ENCODE measurements at places on chromosomes 12 and 14.

DNA sequence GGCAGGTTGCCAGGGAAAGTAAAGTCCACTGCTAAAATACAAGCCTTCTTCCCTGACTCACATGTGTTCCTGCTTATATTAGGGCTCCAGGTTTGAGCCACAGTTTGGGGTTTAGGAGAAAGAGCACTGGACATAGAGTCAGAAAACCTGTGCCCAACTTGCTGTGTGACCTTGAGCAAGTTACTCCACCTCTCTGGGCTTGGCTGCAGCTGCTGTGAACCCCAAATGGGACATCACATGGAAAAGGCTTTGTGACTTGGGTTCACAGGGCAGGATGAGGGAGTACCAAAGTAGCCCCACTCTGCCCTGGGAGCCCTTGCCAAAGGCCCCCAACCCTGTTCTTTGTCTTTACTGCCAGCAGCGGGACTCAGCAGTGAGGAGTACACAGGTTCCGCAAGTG lies 79.0 kb upstream of the NOS1 start:
- peak; percentile 35 for DNase-seq

- DNase-seq, result no peak
Observed at GRCh38 chr14:46818147-46818546, 166.6 kb upstream of the RPL10L start.

DNA sequence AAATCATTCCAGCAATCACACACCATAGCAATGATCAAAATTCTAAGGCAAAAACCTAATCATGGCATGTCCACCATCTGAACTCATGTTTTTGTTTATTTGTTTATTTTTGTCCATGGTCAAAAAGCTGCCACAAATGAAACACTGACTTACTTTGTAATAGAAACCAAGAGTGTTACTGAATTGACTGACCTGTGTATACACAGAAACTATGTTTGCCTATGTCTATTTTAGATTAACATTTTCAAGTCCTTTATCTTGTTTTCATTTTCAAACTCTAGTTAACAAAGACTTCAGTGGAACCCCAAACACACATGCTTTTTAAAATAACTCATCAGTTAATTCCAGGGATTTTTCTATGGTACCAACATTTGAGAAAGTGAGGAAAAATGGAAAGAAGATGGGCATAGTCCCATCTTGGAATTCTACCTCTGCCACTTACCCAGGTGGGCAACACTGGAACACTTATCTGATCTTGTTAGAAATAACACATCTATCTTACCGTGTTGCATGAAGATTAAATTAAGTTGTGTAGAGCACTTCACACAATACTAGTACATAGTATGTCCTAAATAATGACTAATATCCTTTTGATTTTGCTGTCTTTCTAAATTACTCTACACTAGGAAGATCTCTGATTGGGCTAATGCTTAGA lies 6.4 kb downstream of the LUM start:
- no peak for DNase-seq

GRCh38 chr12:110845339-110845682 lies 1.5 kb upstream of the CCDC63 start:
- DNase-seq, result no peak

DNA sequence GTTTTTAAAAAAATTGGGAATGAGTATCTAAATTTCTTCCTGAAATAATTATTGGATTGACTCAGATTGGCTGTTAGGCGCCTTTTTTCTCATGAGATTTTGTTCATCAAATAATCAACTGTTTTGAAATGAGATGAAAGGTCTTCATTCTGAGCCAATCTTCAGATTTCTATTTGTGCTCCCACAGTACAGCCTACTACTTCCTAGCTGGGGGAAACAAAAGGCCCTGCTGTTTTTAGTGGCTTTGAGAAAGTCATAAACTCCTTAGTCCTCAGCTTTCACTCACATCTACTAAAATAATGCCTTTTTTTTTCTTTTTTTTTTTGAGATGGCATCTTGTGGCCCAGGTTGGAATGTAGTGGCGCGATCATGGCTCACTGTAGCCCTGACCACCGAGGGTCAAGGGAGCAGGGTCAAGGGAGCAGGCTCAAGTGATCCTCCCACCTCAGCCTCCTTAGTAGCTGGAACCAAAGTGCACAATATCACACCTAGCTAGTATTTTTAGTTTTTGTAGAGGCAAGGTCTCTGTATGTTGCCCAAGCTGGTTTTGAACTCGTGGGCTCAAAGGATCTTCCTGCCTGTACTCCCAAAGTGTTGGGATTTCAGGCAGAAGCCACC lies 15.2 kb downstream of the NACA start:
- no peak for DNase-seq

DNA sequence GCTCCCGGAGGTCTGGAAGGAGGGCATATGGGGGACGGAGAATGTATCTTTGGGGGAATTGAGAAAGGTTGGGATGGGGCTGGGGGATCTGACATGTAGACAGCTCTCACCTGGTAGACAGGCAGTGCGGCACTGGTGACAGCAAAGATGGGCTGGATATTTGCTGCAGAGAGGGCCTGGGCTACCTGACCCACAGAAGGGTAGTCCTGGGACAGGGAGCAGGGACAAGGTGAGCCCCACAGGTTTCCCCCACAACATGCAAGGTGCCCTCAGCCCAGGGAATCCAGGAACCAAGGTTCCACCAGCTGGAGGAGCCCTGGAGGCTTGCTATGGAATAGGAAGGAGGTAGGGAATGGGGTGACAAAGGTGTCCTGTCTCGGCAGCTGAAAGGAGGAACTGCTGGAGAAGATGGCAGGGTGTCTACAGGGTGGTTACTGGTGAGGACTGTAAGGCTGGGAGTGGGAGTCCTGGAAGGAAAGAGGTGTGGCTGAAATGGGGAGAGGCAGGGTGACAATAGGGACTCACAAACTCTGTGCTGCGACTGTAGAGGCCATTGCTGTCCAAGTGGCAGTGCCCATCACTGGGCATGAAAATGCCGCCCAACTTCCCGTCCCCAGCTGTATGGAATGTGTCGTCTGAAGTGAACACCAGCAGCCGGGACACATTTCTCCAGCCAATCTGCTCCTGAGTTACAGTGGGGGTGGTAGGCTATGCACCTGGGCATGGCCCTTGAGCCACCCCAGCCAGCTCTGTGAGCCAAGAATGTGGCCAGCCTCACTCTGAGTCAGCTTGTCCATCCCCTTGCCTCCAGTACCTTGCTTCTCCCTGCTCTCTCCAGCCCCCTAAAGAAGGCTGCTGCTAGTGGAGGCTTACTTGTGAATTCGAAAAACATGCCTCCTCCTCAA lies 11.3 kb downstream of the ITGB7 start:
- no peak for DNase-seq

DNA sequence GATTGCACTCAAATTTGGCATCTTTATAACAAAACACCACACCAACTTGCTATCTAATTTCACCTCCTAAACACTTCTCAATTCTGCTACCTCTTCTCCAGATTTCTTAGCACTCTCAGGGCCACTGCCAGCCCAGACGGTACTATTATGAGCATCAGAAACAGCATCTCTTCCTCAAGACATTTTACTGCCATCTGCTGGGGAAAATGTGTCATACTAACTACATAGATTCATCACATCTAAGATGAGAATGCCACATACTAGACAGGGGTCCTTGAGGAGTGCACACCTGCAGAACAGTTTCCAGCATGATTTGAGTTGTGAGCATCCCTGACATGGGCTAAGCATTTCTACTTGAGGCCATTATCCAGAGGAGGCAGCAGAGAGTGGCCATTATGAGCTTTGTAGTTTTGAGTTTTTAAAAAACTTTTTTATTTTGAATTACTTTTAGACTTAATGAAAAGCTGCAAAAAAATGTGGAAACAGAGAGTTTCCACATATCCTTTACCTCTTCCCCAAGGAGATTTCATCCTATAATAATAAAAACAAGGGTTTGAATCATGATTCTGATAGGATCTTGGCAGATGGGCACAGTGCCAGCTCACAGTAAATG lies 15.1 kb upstream of the GRIP1 start:
- DNase-seq, result no peak

All from gastrocnemius medialis (tissue), 4 donors.